ENCODE measurements at places on chromosomes 11 and 22.
A peak's percentile ranks its signal among the peaks of the same experiment; 100 is the strongest.

DNA sequence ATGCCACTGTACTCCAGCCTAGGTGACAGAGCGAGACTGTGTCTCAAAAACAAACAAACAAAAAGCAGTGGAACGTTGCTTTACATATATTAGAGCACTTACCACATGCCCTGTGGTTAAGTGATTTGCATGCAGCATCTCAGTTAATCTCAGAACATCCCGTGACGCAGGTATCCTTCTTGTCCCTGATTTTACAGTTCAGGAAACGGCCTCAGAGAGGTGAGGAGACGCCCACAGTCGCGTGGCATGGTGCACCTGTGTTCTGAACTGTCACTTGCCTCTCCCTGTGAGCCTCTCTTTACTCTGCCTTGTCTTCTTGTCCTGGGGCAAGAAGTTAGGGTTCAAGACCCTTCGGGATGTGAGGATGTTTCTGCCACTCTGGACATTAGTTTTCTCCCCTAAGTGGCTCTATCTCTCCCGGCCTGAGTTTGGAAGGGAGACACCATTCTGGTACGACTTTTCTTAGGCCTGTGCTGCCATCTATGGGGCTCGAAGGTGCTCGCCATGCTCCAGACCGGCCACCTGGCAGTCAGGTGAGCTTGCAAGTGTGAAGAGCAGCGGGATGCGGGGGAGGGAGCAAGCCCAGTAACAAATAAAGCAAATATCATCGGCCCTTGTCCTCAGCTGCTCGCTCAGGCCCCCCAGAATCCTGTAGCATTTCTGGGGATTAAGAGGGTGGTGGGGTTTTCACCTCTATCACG is 25.6 kb downstream of the YWHAH start:
- peak; percentile 85 for DNase-seq

GRCh38 chr22:17234144-17234623 is 14.9 kb upstream of the ADA2 start:
- DNase-seq = no peak

- peak; percentile 72 for DNase-seq
Measured at GRCh38 chr11:65786786-65787636, at the start of gene OVOL1. Gene OVOL1, plus strand, starts transcription at chr11:65787063. Its CDS starts 311 bp downstream, at chr11:65787374.

GRCh38 chr11:85948884-85949283 is 93.7 kb downstream of the CCDC83 start:
- DNase-seq = no peak

GRCh38 chr11:978781-979180 is 53.1 kb downstream of the AP2A2 start:
- DNase-seq = no peak

DNA sequence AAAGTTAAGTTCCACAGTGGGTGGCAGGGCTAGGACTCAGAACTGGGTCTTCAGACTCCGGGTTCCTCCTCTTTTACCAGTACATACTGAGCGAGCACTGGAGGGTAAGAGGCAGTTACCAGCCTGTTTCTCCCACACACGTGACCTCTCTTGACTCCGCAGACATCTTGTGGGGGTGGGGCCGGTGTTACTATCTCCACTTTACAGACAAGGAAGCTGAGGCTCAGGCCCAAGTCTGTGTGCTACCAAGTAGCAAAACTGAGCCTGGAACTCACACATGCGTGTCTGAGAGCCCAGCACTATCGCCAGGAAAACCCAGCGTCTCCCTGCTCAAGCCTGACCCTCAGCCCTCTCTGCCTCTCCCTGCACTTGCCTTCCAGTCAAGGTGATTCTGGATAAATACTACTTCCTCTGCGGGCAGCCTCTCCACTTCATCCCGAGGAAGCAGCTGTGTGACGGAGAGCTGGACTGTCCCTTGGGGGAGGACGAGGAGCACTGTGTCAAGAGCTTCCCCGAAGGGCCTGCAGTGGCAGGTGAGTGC is 16.0 kb upstream of the SMIM35 start:
- DNase-seq = no peak

GRCh38 chr22:36253523-36254490 is 874 bp downstream of the APOL1 start:
- no peak for DNase-seq

GRCh38 chr11:45446998-45447397 is 160.9 kb upstream of the SYT13 start:
- DNase-seq = no peak

- no peak for DNase-seq
Measured at GRCh38 chr11:120208001-120208441, 2.8 kb upstream of the OAF start.

- no peak for DNase-seq
Measured at GRCh38 chr11:43861141-43861540, 19.5 kb upstream of the ALKBH3 start.

- no peak for DNase-seq
Measured at GRCh38 chr22:37310075-37310606, 27.8 kb downstream of the CYTH4 start.

- no peak for DNase-seq
Measured at GRCh38 chr11:102005306-102005705, 41.9 kb upstream of the CFAP300 start.

- DNase-seq = no peak
Measured at GRCh38 chr11:6780829-6781228, 2.0 kb upstream of the OR2AG1 start.

GRCh38 chr11:79388201-79388600 is 52.6 kb downstream of the TENM4 start:
- no peak for DNase-seq

DNA sequence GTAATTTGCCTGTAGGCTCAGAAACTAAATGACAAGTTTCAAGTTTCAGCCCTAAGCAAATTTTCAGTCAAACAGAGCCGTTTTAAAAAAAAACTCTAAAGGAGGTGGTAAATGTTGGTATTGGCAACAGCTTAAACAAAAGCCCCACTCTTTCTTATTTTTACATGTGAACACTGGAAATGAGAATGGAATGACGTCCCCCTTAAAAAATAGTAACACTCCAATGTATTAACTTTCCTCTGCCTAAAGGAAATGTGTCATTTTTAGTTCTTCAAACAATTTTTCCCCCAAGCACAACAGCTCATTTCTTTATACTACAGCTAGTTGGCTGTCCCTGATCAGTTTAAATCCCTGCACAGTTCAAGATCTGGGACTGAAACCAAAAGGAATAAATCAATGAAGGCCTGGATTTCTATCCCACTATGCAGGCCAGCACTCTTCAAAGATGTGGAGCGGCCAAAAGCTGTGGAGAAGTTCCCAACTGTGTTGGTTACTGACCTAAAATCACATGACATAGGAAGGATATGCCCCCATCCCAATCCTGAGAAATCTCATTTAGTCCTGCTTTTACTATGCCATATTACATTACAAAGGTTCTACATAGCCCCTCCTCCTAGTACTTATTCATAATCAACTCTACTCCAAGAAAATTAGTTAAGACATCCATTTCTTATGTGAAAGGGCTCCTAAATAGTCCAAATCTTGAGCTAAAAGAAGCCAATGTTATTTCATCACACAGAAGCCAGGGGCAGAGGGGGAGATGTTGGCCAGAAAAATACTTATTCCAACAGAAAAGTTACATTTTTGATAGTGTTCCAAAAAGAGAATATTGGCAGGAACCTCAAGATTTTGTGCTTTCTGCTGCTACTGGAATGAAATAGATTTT is 95.9 kb downstream of the CADM1 start:
- peak; percentile 8 for DNase-seq

- peak; percentile 82 for DNase-seq
Measured at GRCh38 chr11:118610773-118611432, 3.5 kb downstream of the PHLDB1 start.

DNA sequence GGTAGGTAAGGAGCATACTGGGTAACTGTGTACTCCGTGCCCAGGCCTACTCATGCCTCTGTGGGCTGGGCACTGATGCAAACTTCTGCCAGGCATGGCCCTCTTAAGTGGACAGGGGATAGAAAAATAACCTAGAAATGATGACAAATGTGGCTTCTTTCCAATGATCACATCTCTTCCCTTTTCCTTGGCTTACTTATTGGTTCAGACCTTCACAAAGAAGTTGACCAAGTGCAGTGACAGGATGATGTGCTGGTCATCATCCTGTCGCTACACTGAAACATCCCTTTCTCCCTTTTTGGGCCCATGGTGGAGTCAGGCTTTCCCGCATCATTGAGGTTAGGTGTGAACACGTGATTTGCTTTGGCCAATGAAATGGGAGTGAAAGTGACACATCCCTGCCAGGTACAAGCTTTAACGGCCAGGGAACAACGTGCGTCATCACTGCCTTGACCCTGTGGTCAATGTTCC is 31.8 kb upstream of the APOBEC3A start:
- DNase-seq = no peak

GRCh38 chr22:20581503-20582170 is 74.2 kb downstream of the MED15 start:
- DNase-seq = no peak

GRCh38 chr11:126874831-126875230 is 125.7 kb downstream of the KIRREL3 start:
- DNase-seq = no peak

DNA sequence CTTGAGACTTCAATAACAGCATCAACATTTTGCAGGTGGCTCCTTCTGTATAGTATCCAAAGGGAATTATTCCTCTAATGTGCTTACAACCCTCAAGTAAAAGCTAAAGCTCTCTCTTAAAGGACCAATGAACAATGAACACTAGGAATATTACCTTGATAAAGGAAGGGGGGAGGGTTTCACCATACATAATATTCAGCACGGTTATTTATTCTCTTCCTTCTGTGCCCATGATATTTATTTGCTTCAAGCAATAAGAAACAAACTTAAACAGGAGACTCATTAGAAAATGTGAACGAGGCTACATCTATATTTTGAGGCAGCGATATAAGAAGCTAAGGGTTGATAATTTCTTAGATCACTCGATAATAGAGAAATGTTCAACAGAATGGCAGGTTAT is 21.2 kb downstream of the BLID start:
- DNase-seq = no peak

DNA sequence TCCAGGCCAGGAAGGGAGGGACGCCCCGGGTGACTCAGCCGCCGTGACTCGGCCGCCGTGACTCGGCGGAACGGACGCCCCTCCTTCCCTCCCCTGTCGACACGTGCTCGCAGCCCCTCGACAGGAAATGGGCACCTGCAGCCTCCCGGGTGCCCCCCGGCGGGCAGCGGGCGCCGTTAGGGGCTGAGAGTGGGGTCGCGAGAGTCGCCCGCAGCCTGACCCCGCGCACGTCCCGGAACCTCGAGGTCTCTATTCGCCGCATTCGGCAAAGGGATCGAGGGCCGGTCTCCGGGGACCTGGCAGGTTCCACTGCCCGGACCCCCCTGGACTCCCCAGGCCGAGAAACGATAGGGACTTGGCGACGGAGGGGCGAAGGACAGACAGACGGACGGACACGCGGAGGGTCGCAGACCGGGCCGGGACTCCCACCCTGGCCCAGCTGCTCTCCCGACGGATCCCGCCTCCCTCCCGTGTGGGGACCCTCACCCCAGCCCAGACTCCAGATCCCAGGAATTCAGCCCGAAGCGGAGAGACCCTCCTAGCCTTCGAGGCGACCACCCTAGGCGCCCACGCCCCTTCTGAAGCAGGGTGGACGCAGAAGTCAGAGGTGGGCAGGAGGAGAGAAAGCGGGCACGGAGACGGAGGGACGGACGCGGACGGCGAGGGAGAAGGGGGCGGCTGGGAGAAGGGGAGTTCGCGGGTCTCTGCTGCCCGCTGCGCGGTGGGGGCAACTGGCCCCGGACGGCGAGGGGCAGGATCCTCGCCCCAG is 648 bp downstream of the FOSL1 start:
- peak; percentile 73 for DNase-seq

GRCh38 chr11:65858681-65859087 is 704 bp upstream of the CFL1 start:
- DNase-seq = no peak

- DNase-seq = no peak
Measured at GRCh38 chr11:68092411-68092810, 28.8 kb downstream of the CHKA start.

- no peak for DNase-seq
Measured at GRCh38 chr11:10862446-10862845, 4.6 kb upstream of the ZBED5 start.

DNA sequence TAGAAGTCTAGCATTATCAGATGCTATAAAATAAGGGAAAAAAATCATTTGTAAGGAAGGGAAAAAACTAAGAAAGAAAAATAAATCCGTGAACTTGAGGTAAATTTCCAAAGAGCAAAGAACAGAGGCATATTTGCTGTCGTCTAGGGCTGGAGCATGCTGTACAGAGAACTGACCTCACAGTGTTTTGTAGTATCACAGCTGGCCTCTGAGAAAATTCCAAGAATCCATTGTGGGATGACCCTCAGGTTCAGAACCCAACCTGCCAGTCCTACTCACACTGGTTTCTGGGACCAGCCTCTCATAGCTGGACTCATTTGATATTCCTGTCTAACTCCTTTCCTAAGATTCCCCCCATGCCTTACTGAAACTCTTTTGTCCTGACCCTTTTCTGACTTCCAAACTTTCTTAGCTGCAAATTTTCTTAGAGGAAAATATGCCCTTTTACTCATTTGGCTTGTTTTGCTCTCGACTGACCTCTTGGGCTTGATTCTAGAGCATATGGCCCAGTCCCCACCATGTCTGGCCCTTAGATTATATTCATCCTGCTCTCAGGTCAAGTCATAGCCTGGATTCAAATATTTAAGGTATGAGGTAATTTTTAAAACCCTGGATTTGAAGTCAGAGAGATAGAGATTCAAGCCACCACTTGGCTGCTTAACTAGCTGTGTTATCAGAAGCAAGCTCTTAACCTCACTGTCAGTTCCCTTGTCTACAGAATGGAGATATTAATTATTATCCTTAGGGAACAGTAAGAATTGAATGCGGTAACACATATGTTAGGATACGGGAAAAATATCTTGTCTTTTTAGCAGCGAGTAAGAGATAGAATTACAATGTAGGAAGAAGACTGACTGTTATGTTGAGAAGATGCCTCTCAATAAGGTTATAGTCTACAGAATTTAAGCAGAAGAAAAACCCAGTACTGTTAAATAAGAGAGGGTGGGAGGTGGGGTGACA is 89.7 kb upstream of the KCNA4 start:
- DNase-seq = no peak

- DNase-seq = no peak
Measured at GRCh38 chr22:26599505-26599904, 9.6 kb upstream of the TPST2 start.

DNA sequence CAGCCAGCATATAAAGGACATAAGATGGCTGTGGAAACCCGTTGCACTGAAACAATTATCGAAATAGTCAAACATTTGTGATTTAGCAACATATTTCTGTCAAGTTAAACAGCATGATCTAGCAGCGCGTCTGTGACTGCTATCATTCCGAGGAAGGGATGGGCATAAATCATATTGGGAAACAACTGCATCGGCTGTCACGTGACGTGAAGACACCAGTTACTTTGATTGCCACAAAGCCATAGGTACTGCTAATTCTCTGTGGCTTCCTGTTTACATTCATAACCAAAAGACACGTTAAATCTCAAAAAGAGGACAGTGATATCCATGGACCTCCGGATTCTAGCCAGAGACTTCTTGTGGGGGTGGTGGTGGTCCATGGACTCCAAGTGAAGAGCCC is 87.8 kb downstream of the CACNA1I start:
- DNase-seq = no peak

- no peak for DNase-seq
Measured at GRCh38 chr22:46110215-46110614, 40.1 kb upstream of the PPARA start.

GRCh38 chr11:72688929-72689328 is 14.7 kb upstream of the PDE2A start:
- DNase-seq = no peak
